Common myeloid progenitor, CD34-positive (primary cell): ENCODE measurements at places on chromosomes 5 and 9.

DNA sequence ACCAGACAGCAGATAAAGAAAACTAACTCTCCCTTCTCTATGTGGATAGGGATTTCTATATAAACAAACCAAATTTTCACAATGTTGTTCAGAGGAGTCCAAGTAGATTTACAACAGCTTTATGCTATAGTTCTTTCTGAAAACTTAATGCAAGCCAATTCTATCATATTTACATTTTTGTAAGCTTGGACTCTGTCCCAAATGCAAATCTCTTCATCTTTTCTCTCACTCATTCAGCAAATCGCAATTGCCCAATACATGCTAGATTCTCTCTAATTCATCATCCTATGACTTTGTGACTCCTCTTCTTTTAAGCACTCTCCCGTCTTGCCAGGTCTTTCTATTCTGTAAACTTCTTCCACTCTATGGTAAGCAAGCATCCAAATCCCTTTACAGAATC is 39.1 kb upstream of the UGT3A2 start:
- no peak for DNase-seq

DNA sequence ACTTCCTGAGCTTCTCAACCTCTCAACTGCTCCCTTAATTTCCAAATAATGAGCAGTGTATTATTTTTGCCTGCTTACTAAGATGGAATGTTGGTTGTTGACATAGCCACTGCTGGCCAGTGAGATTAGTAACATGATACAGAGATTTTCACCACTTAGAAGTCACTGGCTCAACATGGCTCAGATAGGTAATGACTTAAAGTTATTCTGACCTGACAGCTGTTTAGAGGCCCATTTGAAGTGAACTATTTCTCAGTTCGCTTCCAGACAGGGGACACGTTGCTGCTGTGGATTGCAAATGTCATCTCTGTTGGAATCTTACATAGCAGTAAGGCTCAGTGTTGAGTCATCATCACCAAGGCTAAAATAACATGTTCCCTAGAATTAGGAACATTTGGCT is 490.2 kb downstream of the TLE4 start:
- no peak for DNase-seq

GRCh38 chr9:4297151-4297785 is 2.6 kb downstream of the GLIS3 start:
- DNase-seq: peak; percentile 82

GRCh38 chr5:154575546-154576428 is 97.8 kb upstream of the HAND1 start:
- peak; percentile 11 for DNase-seq

GRCh38 chr5:76607353-76607871 is 15.8 kb downstream of the F2RL2 start:
- no peak for DNase-seq

DNA sequence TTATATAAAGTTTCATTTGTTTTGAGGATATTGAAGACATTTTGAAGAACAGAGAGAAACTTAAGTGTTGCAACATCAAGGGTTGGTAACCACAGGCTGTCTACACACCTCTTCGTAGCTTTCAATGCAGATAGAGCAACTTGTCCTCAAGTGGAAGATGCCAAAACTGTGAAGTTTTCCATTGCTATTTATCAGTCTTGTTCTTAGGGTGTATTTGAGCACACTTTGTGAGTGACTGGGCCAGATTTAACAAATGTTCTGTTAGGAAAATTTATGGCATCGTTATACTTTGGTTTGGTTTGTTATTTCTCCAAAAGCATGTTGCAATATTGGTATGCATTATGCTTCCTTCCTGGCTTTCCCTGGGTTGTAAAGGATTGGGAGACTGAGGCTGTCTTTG is 31.6 kb downstream of the NNT start:
- DNase-seq: no peak

GRCh38 chr5:58582019-58582802 is 664 bp upstream of the RAB3C start:
- peak; percentile 12 for DNase-seq

- no peak for DNase-seq
Measured at GRCh38 chr9:114225561-114226212, 70.3 kb downstream of the COL27A1 start.

GRCh38 chr5:111851631-111852548 is 94.9 kb upstream of the NREP start:
- no peak for DNase-seq

DNA sequence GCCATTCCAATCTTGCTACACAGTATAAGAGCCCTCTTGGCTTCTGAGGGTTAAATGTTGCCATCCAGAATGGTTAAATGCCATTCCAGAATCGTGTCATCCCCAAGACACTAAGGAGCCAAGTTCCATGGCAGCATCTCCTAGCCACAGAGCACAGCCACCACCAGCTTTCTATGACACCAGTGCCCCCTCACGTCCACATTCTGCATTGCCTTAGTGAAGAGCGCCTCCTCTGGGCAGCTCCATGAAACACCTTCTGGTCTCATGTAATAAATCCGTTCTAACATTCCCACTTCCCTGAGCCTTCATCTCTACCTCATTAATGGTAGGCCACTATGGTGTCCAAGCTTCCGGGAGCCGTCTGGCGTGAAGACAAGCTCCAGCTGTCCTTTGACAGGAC is 12.4 kb downstream of the CBY3 start:
- peak; percentile 69 for DNase-seq

GRCh38 chr5:170757182-170757601 is 26.3 kb upstream of the GABRP start:
- no peak for DNase-seq

- peak; percentile 2 for DNase-seq
Measured at GRCh38 chr5:170221327-170221741, 11.5 kb upstream of the C5orf58 start.

GRCh38 chr9:122164286-122164685 is 4.6 kb downstream of the MORN5 start:
- no peak for DNase-seq

DNA sequence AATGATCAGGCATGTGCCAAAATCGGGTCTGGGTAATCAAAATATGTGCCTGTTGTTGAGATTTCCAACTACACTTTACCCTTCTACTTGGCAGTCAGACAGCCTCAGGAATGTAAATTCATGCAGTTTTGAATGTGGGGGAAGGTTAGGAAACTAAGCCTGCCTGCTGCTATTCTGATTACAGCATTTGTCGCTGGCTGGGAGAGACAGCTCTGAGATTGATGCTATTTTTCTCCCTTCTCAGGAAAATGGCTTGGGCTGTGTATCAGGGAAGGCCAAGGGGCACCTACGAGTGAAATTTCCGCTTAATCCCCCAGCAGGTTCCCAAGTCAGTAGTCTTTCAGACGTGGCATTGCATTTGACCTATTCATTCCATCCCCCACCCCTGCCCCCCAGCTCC is 3.6 kb upstream of the RGS7BP start:
- DNase-seq: no peak

- no peak for DNase-seq
Measured at GRCh38 chr5:83540105-83540504, 68.6 kb downstream of the VCAN start.

DNA sequence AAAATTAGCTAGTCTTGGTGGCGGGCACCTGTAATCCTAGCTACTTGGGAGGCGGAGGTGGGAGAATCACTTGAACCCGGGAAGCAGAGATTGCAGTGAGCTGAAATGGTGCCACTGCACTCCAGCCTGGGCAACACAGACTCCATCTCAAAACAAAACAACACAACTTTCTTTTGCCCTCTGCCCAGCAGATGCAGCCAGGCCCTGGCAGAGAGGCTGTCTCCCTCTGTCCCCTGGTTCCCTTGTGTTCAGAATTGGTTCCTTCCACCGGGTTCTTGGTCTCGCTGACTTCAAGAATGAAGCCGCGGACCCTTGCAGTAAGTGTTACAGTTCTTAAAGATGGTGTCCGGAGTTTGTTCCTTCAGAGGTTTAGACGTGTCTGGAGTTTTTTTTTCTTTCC is 30.2 kb upstream of the CEP72 start:
- DNase-seq: no peak

DNA sequence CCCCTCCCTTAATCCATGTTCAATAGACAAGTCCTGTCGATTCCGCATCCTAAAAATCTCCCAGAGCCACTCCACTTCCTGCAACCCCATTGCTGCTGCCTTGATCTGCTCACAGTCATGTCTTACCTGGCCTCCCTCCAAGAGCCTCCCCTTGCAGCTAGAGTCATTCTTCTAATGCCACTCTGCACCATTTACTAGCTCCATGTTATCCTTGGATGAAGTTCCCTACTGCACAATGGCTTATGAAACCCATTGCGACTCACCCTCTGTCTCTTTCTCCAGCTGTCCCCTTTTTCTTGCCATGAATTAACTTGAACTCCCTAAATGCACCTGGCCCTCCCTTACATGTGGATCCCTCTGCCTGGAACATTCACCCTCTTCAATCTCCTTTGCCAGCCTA is 39.5 kb downstream of the MEGF10 start:
- DNase-seq: no peak

DNA sequence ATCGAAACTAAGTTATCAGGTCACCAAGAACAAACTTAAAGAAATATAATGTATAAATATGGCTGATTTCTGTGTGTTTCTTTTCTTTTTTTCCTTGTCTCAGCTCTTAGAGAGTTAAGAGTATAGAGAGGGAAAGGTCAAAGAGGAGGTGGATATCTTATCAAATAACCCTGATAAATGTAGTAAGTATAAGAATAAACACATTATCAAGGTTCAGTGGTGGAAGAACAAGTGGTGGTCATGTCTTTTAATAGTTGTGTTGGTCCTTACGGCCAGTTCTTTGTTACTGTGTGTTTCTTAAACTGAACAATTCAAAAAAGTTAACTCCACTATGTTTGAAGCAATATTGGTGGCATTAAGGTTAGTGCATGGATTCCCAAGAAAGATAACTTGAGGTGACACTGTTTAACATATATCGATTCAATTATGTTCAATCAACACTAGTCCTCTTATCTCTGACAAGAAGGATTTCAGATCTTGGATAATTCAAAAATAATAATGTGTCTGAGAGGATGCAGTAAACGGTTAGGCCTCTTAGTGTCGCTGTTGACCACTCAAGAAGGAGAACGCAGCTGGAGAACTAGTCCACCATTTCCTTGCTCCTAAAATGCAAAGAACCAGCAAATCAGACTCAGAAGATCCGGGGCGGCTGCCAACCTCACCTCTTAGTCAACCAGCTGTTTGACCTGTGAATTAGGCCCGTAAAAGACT is at the start of gene PCDHGA3:
PCDHGA3 (plus strand) TSS at position 588 of the 711 bp plus-strand sequence. CDS start 205 bp downstream, outside the sequence.
- DNase-seq: no peak

GRCh38 chr9:92425474-92425873 is 1.2 kb upstream of the OMD start:
- DNase-seq: no peak

- no peak for DNase-seq
Measured at GRCh38 chr9:35116539-35116897, 856 bp upstream of the ATOSB start.

DNA sequence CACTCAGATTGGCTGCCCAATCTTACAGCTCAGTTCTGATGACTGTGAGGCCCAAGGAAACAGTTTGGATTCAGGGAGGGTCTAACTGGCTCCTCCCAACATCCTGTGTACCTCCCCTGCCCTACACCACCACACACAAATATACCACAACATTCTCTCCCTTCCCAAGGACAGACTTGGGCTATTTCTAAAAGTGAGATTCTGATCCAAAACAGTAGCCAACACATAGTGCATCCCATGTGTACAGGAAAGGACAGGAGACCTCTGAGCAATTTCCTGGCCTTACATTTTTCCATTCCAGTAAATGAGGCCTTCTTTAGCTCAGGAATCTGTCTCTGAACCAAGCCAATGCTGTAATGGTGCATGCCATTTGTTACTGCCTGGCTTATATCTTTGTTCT is 20.8 kb downstream of the ZNF366 start:
- no peak for DNase-seq

GRCh38 chr9:114427644-114428043 is 39.9 kb upstream of the AKNA start:
- no peak for DNase-seq

- no peak for DNase-seq
Measured at GRCh38 chr5:56650386-56650785, 165.0 kb upstream of the MAP3K1 start.

GRCh38 chr5:19098434-19098833 is 889.6 kb downstream of the CDH18 start:
- no peak for DNase-seq

- peak; percentile 85 for DNase-seq
Measured at GRCh38 chr9:6757132-6757455, 679 bp upstream of the KDM4C start.

- DNase-seq: peak; percentile 52
Measured at GRCh38 chr5:76821136-76821535, 2.3 kb downstream of the F2RL1 start.

DNA sequence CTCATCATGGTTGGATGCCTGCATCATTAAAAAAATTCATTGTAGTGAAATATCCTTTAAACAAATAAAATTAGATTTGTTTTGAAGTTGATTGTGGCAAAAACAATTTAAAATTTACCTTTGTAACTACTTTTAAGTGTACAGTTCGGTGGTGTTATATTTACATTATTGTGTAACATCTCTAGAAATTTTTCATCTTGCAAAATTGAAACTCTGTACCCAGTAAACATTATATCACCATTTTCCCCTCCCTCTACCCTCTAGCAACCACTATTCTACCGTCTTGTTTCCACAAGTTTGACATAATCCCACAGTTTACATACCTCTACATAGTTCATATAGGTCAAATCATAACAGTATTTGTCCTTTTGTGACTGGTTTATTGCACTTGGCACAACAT is 2.0 kb upstream of the KIAA1958 start:
- no peak for DNase-seq

GRCh38 chr9:9563817-9564216 is 1049.0 kb downstream of the PTPRD start:
- no peak for DNase-seq

DNA sequence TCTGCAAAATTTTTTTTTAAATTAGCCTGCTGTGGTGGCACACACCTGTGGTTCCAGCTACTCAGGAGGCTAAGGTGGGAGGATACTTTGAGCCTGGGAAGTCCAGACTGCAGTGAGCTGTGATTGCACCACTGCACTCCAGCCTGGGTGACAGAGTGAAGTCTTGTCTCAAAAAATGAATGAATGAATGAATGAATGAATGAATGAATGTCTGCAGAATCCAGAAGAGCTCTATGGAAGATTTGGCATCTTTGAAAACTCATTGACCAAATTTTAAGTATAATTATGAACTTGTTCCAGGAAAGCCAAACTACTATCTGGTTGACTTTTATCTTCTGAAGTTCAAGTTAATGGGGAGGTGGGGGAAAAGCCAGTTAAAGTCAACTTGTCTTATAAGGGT is 94.2 kb upstream of the ERBIN start:
- no peak for DNase-seq

- no peak for DNase-seq
Measured at GRCh38 chr5:141632650-141633049, 4.0 kb downstream of the HDAC3 start.
